ENCODE measurements at places on chromosomes 4 and X. TPM values are rescaled to one million over a fixed set of nuclear protein-coding genes. Genes with fewer than 3 reads are reported as not detected.

The OTC gene
- not detected for polyA plus RNA-seq

The ZC4H2 gene
- polyA plus RNA-seq = 14.2 TPM

GRCh38 chrX:115642895-115643530 lies 82.0 kb downstream of the PLS3 start:
- no peaks in the 10 kb centered on the region for H3K27me3 ChIP-seq
- DNase-seq = peak; percentile 44
- H3K36me3 ChIP-seq = peaks cover 1% of the 10 kb centered on the region
- no peaks in the 10 kb centered on the region for H3K4me1 ChIP-seq

The CSAG1 gene
- not detected for polyA plus RNA-seq

DNA sequence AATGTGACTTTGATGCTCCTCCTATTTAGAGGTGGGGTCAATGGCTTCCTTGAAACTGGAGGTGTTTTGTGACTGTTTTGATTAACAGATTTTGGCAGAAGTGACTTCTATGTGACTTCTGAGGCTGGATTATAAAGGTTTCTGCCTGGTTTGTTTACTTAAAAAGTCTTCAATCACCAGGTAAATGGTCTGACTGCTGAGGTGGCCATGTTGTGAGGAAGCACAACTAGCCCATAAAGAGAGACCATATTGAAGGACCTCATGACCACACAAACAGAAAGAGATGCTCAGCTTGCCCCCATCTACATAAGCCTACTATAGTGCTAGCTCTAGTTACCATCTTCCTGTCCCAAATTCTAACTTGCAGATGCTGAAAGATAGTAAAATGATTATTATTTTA lies 14.3 kb upstream of the LSM6 start:
- no peaks in the 10 kb centered on the region for H3K27me3 ChIP-seq
- no peaks in the 10 kb centered on the region for H3K4me1 ChIP-seq
- H3K27ac ChIP-seq = no peak overlapping the region
- no peak for DNase-seq

DNA sequence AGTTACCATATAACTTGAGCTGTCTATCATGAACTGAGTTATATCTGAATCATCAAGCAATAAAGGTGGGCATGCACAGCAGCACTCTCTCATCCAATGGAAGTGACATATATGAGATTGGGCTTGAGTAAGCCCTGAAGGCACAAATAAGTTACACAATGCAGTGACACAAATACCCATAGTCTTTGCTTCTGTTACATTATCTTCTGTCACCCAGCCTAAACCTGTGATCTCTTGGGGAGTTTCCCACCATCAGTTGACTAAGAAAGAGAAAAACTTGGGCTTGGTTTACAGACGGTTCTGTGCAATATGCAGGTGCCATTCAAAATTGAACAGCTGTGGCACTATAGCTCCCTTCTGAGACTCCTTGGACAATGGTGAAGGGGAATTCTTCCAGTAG lies 138.8 kb upstream of the IL15 start:
- no peak for DNase-seq
- H3K27me3 ChIP-seq = no peaks in the 10 kb centered on the region
- no peaks in the 10 kb centered on the region for H3K36me3 ChIP-seq
- H3K4me3 ChIP-seq = no peak overlapping the region

GRCh38 chrX:120429776-120430540 lies 39.1 kb downstream of the LAMP2 start:
- H3K27ac ChIP-seq = no peak overlapping the region
- DNase-seq = no peak
- no peaks in the 10 kb centered on the region for H3K4me1 ChIP-seq
- no peaks in the 10 kb centered on the region for H3K27me3 ChIP-seq
- H3K36me3 ChIP-seq = no peaks in the 10 kb centered on the region

DNA sequence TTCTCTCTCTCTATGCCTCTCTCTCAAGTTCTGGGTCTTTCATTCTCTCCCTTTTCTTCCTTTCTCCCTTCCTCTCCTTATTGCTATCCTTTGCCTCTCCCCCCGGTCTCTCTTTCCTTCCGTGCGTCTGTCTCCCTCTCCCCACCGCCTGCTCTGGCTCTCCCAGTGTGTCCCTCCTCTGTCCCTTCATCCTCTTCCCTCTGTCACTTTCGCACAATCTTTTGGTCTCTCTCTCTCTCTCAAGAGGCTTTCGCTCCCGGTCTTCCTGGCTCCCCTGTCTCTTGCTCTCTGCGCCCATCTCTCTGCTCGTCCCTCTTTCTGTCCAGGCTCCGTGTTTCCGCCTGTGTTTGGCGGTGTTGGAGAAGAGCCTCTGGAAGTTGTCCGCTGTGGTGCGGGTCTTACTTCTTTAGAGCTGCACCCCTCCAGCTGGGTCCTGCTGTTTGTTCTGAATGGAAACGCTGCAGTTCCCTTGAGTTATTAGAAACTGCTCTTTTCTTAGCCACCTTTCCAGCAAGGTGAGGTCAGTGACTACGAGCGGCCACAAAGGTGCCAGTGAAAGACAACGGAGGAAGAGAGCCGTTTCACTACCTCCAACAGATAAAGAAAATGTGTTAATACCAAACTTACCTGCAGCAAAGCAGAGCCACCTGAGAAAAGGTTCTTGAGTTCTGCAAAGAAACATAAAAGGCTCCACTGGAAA lies 1.1 kb downstream of the BMPR1B start:
- peak overlapping the region; percentile 15 for H3K4me3 ChIP-seq
- peak; percentile 12 for DNase-seq
- no peak overlapping the region for H3K27ac ChIP-seq
- H3K4me1 ChIP-seq = peaks cover 2% of the 10 kb centered on the region
- peaks cover 19% of the 10 kb centered on the region for H3K27me3 ChIP-seq

The TBC1D25 gene
- polyA plus RNA-seq = 8.5 TPM

DNA sequence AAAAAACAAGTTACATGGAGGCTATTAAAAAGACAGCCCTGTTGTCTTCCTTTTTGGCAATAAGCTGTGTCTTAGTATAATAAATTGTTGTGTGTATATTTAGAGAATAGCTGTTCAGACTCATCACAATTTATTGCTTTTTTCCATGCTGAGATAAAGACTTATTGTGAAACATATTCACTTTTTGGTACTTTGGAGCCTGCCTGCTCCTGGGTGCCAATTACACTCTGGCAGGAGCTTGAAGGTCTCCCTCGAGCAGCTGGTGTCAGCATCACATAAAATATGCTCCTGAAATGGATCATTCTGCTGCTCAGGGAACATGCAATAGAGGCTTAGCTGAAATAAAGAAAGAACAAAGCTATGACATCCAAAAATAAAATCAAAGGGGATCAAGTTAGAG lies 211.6 kb upstream of the DKK2 start:
- no peaks in the 10 kb centered on the region for H3K36me3 ChIP-seq
- no peaks in the 10 kb centered on the region for H3K27me3 ChIP-seq
- peak; percentile 15 for DNase-seq

The CT45A10 gene
- polyA plus RNA-seq = not detected

The OPHN1 gene
- 3.9 TPM for polyA plus RNA-seq

- no peak overlapping the region for H3K27ac ChIP-seq
- no peaks in the 10 kb centered on the region for H3K36me3 ChIP-seq
- no peaks in the 10 kb centered on the region for H3K27me3 ChIP-seq
These were observed 99.0 kb downstream of the DHRSX start for GRCh38 chrX:2401590-2402360.

The FBXW7 gene
- polyA plus RNA-seq = 16.3 TPM

The RGN gene
- 7.4 TPM for polyA plus RNA-seq

The MAGED4B gene
- 29.3 TPM for polyA plus RNA-seq

GRCh38 chr4:106364282-106364681 lies 4.3 kb downstream of the GIMD1 start:
- H3K4me3 ChIP-seq = no peak overlapping the region
- peaks cover 8% of the 10 kb centered on the region for H3K4me1 ChIP-seq
- no peaks in the 10 kb centered on the region for H3K36me3 ChIP-seq
- H3K27ac ChIP-seq = no peak overlapping the region
- H3K27me3 ChIP-seq = no peaks in the 10 kb centered on the region

DNA sequence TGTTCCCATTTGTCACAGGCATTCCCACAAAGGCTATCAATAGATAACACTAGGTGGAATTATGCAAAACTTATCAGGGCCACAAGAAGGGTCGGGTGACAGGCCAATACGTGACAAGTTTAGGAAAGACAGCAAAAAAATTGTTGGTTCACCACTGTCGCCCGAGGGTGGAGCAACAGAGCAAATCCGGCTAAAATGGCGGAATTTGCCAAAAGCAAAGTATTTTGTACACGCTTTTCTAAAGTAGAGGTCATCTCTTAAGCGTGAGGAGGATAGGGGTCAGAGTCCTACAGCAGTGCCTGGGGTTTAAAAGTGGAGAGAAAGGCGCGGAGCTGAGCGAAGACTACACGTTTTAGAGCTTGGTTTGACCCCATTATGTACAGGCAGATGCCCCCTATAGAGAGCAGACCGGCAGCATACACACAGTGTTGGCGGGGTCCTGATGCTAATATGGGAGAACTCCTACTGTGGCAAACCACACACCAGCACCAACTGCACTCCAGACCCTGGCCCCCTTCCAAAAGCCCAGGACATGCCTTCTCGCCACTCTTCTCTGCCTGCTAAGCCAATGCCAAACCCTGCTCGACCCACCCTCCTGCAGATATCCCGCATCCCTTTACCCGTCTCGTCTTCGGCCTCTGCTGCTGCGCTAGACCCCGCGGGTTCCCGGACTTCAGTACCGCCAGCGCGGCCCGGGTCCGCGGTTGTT lies 733 bp downstream of the CCNA2 start:
- no peaks in the 10 kb centered on the region for H3K4me1 ChIP-seq
- peak; percentile 37 for DNase-seq
- H3K27ac ChIP-seq = peak overlapping the region; percentile 73

The MAGEA8 gene
- not detected for polyA plus RNA-seq

DNA sequence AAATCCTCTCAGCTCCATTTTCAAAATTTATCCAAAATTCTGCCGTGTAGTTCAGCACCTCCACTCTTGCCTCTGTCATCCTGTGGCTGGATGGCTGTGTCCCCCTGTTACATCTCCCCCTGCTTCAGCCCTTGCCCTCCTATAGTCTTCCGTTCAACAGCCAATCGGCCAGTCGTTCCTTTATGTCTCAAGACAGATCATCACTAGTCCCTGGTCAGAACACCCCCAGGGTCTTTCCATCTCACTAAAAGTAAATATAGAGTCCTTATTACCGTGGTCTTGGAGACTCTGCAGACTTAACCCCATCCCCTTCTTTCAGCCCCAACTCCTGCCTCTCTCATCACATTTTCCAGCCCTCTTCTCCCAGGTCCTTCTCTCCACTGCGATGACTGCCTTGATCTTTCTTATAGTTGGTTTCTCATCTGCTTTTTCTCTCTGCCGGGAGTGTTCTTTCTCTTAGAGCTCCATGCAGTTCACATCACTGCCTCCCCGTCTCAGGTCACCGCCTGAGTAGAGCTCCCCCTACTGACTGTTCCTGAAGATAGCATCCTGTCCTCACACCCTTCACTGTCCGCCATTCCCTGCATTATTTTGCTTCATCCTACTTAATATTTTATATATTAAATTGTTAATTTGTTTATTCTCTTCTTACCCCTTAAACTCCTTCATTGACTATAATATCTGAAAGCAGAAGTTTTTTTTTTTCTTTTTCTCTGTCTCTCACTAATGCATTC lies 736.9 kb upstream of the MAGEB2 start:
- H3K4me3 ChIP-seq = peak overlapping the region; percentile 30
- H3K36me3 ChIP-seq = no peaks in the 10 kb centered on the region
- H3K27me3 ChIP-seq = no peaks in the 10 kb centered on the region

GRCh38 chr4:168440442-168441264 lies 39.6 kb downstream of the DDX60L start:
- peak; percentile 20 for DNase-seq
- H3K27ac ChIP-seq = no peak overlapping the region
- H3K4me1 ChIP-seq = no peaks in the 10 kb centered on the region
- H3K4me3 ChIP-seq = no peak overlapping the region

GRCh38 chr4:25043548-25043947 lies 12.8 kb upstream of the LGI2 start:
- H3K36me3 ChIP-seq = no peaks in the 10 kb centered on the region
- no peak for DNase-seq
- H3K4me1 ChIP-seq = no peaks in the 10 kb centered on the region
- no peak overlapping the region for H3K27ac ChIP-seq
- H3K4me3 ChIP-seq = no peak overlapping the region

GRCh38 chrX:148755111-148755510 lies 254.7 kb downstream of the AFF2 start:
- no peaks in the 10 kb centered on the region for H3K27me3 ChIP-seq
- H3K4me1 ChIP-seq = no peaks in the 10 kb centered on the region
- no peaks in the 10 kb centered on the region for H3K36me3 ChIP-seq
- no peak for DNase-seq
- no peak overlapping the region for H3K4me3 ChIP-seq
- no peak overlapping the region for H3K27ac ChIP-seq

DNA sequence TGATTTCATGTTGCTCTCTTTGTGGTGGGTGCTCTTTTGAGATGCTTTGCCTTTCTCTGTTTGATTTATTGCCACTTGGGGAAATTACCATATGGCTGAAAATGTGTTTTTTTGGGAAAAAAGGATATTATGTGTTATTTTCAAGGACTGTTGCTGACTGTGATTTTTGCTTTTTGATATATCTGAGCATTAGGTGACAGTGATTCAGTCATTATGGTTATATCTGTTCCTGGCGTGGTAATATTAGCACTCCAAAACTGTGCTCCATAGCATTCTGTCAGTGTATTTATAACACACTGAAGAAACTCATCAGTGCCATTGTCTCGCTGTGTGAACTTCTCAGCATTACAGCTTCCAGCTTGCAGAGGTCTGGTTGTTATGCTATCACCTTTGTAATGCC lies 73.8 kb downstream of the PHEX start:
- no peaks in the 10 kb centered on the region for H3K27me3 ChIP-seq
- no peak overlapping the region for H3K4me3 ChIP-seq
- DNase-seq = no peak
- H3K27ac ChIP-seq = no peak overlapping the region
- no peaks in the 10 kb centered on the region for H3K36me3 ChIP-seq

DNA sequence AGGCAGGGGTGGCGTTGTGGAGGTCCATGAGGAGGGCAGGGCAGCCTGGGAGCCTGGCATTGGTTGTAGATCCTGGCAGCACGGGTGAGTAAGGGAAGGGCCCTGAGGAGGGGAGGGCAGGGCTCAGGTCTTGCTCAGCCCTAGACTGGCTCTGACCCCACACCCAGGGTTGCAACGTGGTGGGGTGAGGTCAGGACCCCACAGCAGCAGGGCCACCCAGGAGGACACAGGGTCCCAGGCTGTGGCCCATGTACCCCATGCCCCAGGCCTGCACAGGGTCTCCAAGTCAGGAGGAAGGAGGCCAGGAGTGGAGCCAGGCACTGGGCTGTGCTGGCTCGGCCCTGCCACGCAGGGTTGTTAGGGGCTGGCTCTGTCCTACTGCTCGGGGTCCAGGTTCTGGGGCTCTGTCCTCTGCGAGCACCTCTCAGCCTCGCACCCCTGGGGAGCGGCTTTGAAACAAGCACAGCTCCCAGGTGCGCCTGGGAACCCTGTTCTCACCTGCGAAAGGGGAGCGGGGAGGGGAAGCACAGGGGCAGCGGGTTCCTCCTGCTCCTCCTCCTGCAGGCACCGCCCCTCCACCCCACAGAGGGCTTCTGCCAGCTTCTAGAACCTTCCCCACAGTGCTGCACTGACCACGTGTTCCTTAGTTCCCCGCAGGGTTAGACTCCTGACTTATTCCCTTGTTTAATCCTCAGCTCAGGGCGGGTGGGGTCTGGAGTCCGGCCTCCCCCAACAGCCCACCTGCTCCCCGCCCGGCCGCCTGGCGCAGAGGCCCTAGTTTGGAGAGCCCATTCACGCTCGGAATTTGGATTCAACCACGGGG lies 20.4 kb downstream of the MSANTD1 start:
- no peak overlapping the region for H3K4me3 ChIP-seq
- no peaks in the 10 kb centered on the region for H3K27me3 ChIP-seq
- no peaks in the 10 kb centered on the region for H3K4me1 ChIP-seq
- DNase-seq = no peak

- no peak for DNase-seq
- no peaks in the 10 kb centered on the region for H3K36me3 ChIP-seq
- no peaks in the 10 kb centered on the region for H3K4me1 ChIP-seq
- no peaks in the 10 kb centered on the region for H3K27me3 ChIP-seq
- no peak overlapping the region for H3K27ac ChIP-seq
These were observed 64.8 kb downstream of the MAOB start for GRCh38 chrX:43817444-43817843.
